SIG-M5 (cell line): ENCODE measurements at places on chromosomes 2 and 18.

GRCh38 chr2:187405921-187406320 is 42.1 kb downstream of the CALCRL start:
- no peak for DNase-seq

- no peak for DNase-seq
Measured at GRCh38 chr18:49681387-49681786, 119.5 kb downstream of the LIPG start.

DNA sequence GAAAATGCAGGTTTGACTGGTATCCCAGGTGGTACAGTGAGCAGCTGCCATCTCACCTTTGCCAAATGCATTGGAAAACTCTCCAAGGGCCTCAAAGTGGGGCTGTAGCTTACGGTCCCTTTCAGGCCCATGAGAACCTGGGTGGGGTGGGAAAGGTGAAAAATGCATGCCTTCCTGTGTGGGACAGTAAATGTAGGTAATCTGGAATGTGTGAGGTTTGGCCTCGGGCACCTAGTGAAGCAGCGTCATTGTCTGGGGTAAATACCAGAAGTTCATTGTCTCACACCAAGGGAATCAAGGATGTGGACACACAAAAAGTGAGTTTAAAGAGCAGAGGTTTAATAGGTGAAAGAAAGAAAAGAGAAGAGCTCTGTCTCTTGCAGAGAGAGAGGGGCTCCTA is 36.6 kb downstream of the TIMM21 start:
- DNase-seq: no peak

DNA sequence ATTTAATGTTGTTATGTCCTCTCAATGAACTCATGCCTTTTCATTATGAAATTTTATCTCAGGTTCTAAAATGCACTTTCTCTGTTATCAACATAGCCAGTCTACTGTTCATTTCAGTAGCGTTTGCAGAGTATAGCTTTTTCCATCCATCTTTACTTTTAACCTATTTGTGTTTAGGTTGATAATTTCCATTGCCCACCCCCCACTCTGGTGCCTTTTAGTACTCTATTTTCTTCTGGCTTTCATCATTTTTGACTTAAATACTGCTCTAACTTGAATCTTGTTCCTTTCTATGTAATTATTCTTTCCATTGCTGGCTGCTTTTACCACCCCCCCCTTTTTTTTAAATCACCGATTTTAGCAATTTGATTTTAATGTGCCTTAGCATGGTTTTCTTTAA is 585.0 kb upstream of the LRATD1 start:
- no peak for DNase-seq

GRCh38 chr2:238431-238830 is 25.4 kb downstream of the SH3YL1 start:
- DNase-seq: no peak

- DNase-seq: no peak
Measured at GRCh38 chr2:35973132-35973736, 382.3 kb upstream of the CRIM1 start.

GRCh38 chr2:98072442-98072841 is 14.5 kb upstream of the VWA3B start:
- no peak for DNase-seq

DNA sequence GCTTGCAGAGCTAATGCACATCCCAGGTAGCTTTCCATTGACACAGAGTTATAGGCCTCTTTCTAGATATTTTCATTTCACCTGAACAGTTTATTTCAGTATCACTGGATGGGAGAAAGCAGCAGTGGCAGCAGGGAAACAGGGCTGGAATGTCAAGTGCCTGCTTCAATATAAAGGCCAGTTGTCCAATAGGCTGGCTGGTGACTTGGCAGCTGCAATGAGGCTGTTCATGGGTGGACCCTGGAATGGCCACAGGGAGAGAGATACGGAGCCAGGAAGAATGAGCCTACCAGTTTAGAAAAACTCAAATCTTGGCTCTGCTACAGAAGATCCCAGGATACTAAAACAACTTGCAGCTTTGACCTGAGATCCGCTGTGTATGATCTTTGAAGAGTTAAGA is 185.0 kb downstream of the BCL11A start:
- DNase-seq: no peak

- no peak for DNase-seq
Measured at GRCh38 chr2:191010887-191011885, 2.8 kb downstream of the STAT1 start.

- DNase-seq: no peak
Measured at GRCh38 chr2:179682756-179683155, 178.7 kb downstream of the ZNF385B start.

DNA sequence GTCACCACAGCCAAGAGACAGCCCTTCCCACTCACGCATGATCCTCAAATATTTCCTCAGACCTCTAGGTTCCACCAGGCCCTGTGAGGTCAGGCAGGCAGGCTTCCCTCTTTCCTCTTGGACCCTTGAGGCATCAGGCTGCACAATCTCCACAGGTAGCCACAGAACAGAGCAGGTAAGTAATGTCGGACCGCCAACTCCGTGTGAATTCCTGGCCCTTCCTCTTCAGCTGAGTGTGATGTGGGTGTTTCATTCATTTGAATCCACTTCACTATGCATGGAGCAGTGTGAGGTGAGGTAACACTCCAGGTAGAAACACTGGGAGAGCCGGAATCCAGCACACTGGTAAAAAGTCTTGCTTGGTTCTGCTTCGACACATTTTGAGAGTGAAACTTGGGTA is 44.0 kb downstream of the MRPL35 start:
- DNase-seq: no peak

DNA sequence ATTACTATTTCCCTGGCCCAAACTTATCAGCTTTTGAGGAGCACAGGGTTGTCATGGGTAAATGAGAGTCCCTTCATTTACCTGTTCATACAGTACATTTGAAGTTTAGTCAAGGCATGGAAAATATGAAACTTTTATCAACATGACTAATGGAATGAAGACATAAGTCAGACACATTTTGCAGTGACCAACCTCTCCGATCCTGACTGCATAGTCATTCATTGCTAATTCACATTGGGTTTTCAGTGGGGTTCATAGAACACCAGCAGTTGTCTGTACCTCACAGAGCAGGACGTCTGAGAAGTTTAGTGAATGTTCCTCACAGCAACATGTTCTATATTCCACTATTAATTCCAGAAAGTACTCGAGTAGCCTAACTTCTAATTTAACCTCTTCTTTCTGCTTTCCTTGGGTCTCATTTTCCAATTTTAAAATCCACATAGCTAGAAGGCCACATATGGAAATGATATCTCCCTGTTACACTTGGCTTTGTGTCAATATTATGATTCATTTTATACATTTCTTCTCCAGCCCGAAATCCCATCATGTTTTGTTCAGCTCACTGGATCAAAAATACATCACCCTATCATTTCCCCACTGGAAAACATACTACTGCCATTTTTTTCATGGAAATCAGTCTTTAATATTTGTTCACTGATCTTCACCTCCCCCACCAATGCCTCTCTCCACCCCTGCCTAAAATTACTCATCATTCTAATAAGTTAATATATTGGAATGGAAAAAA is 65.9 kb downstream of the CDH20 start:
- DNase-seq: no peak

DNA sequence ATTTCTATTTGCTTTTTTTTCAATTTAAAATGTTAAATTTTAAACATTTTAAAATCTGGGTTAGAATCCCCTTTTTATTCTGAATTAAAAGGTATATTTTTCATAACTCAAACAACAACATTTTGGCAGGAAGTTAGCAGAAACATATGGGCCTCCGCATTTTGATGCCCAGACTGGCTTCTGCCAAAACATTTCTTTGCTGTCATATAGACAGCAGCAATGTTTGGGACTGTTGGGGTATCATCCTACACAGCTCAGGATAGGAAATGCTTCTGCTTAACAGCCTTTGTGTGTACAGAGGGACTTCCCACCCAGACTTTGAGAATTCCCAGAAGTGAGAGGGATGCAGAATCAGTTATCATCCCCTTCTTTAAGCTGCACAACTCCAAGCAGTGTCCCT is 155.4 kb upstream of the PARD3B start:
- DNase-seq: no peak

GRCh38 chr2:189899101-189899500 is 114.9 kb downstream of the PMS1 start:
- no peak for DNase-seq

DNA sequence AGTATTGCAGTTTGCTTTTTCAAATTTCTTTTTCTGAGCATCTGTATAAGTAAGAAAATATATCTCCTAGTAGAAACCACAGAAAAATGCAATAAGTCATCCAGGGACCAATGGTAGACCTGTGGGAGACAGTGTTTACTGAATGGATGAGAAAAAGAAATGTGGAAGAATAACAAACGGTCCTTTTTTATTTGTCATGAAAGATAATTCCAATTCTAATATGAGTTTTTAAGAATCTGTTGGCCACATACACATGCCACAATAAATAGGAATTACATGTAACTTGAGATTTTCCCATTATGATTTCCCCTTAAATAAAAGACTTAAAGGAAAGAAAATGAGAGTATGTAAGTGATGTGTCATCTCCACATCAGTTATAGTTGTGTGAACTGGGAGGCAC is 107.7 kb upstream of the RAB27B start:
- DNase-seq: no peak
